ENCODE measurements at places on chromosomes 5 and 9.

DNA sequence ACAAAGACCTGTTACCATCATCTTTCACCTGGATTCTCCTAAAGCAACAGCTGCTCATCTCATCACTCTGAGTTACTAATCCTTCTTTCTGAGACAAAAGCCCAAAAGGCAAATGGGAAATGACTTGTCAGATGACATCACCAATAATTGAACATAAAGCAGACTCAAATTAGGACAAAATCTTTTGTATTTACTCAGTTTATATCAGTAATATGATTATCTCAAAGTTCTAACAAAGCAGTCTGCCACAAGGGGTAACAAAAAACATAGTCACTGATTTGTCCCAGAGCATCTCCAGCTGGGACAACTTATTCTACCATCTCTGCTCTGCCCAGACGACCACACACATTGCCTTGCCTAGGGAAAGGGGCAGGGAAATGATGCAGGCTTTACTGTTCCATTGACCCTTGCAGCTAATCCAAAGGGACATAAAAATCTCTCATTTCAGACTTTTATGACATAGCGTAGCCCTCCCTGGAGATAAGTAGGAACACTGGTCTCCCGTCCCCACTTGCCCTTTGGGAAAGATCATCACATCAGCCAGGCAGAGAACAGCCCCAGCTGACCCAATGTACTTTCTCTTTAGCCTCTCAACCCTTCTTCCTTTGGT is 249.5 kb upstream of the PTGER4 start:
- peak; percentile 50 for DNase-seq

- DNase-seq = no peak
Measured at GRCh38 chr5:58404734-58405133, 55.2 kb downstream of the PLK2 start.

DNA sequence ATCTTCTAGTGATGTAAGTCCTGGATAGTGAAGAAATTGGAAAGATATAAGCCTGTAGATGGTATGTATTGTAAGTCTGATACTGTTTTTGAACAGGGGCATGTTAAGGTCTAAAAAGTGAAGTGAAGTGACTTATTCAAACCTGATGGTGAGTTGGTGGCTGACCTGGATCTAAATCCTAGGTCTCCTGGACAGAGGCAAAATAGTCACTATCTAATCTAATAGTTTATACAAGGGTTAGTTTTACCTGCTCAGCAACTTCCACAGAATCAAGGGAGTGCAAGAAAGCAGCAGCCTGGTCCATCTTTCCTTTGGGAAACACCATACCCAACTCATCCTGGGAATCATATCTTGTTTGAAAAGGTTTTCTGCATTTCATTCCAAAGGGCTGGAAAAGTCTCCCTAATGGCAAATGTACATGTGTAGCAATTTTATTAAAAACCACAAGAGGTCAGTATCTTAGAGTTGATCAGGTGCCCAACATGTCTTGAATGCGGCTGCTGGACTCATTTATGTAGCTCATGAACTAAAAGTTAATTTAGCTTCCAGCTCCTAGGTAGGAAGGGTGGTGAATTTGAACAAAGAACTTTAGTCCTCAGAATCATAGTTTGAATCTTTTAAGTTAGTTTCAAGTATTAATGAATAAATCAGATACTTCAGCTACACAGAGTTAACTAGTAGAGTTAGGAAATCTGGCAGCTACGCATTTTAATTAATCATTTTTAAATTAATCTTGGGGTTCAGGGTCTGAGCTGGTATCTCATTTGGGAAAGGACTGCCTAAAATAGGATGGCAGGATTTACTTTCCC is 26.0 kb downstream of the SKP2 start:
- DNase-seq = peak; percentile 29

DNA sequence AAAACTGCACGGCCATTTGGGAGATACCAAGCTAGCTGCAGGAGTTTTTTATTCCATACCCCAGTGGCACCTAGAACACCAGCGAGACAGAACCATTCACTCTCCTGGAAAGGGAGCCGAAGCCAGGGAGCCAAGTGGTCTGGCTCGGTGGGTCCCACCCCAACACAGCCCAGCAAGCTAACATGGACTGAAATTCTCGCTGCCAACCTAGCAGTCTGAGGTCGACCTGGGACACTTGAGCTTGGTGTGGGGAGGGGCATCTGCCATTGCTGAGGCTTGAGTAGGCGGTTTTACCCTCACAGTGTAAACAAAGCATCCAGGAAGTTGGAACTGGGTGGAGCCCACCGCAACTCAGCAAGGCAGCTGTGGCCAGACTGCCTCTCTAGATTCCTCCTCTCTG is 108.9 kb upstream of the CHD1 start:
- DNase-seq = no peak

DNA sequence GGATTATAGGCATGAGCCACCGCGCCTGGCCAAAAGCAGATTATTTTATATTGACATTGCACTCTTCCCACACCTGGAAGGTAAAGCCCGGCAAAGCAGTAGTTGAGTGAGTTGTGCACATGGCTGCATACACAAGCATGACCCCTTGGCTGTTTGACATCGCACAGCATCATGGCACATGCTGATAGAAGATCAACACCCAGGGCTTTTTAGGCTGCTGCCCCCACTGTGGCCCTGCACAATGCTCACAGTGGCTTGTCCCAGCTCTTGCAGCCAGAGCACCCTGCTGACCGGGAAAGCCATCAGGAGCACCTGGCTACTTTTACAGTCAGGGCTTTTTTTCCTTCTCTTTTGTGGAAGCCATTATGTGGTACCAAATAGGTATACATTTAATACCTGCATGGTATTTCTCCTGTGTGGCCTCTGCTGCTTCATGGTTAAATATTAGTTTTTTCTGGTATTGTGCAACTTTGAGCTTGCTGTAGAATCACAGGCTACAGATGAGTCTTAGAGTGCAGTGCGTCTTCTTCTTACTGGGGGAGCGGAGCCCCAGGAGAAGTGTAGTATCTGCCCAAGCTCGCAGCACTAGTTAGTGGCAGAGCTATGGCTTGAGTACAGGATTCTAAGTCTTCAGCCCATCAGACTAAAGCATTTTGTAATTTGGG is 264.5 kb downstream of the AOPEP start:
- DNase-seq = no peak

DNA sequence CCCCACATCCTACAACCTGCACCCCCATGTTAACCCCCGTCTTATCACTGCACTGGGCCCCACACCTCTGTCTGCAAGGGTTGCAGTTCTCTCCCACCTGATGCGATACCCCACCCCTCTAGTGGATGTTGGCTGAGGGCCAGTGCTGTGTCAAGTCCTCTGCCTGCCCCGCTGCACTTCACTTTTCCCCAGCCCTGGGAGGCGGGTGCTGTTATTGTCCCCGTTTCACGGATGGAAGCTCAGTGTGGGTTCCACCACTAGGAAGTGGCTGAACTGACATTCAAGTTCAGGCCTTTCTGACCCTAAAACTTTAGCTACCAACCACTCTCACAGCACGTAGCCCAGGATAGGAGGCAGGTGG is 3.5 kb downstream of the SNCB start:
- DNase-seq = no peak

GRCh38 chr5:97449172-97449571 is 266.1 kb upstream of the RIOK2 start:
- no peak for DNase-seq

DNA sequence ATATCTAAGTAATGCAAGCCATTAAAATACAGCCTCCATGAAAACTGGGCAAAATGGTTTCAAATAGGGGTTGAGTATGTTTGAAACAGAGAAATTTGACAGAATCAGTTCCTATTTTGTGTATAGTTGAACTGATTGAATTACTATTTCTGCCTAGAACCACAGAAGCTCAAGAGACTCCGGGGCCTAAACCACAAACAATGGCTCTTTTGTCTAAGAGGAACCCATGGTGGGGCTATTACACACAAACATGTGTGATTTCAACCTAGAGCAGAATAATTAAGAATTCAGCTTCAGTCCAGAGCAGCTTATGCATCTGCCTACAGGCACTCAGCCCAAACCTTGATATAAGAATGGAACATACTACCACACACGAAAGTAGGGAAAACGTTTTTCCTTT is 171.2 kb upstream of the MPDZ start:
- no peak for DNase-seq

DNA sequence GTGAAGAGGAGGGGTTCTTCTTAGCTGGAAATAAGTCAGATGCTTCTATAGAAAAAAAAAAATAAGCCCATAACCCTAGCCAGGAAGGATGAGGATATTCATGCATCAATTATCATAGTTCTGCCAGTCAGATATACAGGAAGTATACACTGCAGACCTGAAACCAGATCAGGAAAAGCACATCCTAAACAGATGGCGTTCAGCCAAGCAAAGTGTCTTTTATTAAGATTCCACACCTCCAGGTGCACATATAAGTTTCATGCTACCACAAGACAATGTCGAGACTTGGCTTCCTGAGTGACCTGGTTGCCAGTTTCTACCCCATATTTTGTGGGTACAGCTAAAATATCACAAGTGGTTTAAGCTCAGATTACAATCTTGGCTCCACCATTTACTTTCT is 108.3 kb downstream of the CETN3 start:
- DNase-seq = no peak

DNA sequence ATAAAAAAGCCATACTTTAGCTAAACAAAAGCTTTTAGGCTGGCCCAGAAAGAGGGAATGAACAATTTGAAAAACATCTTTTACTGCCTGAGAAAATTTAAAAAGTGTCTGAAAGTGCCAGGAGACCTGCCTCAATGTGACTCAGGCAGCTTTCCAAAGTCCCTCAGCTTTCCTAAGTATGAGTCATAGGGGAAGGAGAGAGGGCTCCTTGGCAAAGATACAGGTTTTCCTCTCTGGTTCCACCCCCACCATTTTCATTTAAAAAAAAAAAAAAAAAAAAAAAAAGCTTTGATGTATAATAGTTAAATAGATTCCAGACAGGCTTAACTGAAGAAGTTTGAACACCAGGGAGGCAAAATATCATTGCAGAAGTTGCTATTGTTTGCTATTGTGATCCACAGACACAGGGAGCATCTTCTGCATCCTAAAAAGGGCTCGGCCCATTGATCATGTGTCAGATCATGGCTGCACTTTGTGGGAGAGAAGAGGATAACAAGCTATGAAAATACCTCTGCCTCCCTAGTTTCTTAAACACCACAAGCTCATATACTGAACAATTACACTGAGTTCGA is 71.5 kb downstream of the MRPS27 start:
- DNase-seq = no peak

DNA sequence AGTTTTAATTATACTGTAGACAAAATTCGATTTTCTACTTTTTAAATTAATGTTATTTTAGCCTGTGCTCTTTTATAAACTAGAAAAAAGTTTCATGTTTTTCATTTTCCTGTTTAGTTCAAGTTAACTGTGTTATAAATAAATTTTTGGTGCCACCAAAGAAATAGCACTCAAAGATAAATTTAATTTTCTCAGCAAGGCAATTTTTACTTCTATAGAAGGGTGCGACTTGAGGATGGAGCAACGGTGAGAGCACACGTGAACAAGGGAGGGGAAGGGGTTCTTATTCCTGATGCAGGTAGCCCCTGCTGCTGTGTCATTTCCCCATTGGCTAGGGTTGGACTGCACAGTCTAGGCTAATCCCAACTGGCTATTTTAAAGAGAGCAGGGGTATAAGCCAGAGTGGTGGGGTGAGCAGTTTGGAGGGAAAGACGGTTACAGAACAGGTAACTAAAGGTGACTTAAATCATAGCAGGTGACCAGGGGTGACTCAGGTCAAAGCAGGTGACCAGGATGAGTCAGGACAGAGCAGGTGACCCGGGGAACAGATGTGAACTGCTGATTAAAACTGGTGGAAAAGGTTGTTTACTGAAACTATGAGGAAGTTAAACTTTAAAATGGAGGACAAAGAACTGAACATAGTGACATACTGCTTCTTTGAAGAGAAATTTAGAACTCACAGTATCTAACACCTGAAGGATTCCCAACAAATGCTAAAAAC is 104.6 kb upstream of the GPBP1 start:
- DNase-seq = no peak

DNA sequence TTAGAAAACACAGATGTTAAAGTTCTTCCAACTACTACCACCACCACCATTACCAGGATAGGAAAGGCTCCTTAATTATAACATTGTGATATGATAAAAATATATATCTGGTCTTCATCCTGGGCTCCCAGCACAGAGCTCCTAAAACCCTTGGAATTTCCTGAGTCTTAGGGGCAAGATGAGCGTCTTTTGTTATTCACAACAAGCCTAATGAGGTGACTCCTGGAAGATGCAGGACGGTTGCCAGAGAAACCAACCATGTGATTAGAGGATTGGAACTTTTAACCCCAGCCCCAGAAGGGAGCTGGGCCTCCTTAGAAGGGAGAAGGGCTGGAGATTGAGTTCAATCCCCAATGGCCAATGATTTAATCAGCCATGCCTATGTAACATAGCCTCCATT is 148.0 kb upstream of the ADRA1B start:
- peak; percentile 56 for DNase-seq

DNA sequence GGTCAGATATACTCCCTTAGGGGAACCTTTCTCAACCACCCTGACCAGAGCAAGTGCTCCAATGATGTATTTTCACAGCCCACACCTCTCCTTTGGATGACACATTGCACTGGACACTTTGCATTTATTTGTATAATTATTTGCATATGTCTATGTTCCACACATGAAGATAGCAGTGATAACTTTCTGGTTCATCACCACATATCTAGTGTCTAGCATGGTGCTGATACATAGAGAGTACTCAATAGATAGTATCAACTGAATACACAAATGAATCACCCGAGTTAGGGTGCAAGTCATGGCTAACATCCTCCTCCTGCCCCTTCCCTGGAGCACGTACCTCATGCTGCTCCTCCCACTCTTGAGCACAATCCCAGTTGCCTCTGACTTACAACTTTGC is 617.6 kb downstream of the EBF1 start:
- no peak for DNase-seq

GRCh38 chr9:81629440-81629839 is 59.9 kb downstream of the TLE1 start:
- no peak for DNase-seq

- no peak for DNase-seq
Measured at GRCh38 chr9:85729882-85730281, 11.9 kb downstream of the AGTPBP1 start.

DNA sequence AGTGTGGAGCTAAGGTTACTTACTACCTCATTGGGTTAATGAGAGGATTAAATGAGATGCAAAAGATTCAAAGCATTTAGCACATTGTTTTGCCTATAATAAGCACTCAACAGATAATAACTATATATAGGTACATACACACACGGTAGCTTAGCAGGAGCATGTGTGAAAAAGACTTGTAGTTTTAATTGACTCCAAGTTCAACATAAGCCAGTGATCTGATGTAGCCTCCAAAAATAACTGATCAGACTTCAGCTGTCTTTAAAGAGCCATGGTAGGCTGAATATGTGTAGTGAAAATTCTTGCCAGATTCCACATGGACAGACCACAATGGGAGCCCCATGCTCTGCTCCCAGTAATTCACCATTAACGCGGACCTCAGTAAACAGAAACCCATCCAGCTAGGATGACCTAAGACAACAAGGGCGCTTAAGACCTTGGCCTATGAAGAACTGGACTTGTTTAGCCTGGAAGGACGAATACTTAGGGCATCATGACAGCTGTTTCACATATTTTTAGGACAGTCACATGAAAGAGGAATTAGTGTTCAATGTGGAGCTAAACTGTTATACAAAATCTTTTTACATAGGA is 115.1 kb upstream of the ZNF366 start:
- no peak for DNase-seq

GRCh38 chr5:1799110-1799601 is 481 bp downstream of the MRPL36 start:
- no peak for DNase-seq

All from retina (tissue), 1 donor.